Effector CD4-positive, alpha-beta T cell (primary cell): ENCODE measurements at places on chromosomes 3 and 15.

- no peak for DNase-seq
These were observed 193.2 kb downstream of the MEX3B start for GRCh38 chr15:81852411-81853149.

- DNase-seq: no peak
These were observed 166.6 kb upstream of the SLC24A5 start for GRCh38 chr15:47954196-47954595.

DNA sequence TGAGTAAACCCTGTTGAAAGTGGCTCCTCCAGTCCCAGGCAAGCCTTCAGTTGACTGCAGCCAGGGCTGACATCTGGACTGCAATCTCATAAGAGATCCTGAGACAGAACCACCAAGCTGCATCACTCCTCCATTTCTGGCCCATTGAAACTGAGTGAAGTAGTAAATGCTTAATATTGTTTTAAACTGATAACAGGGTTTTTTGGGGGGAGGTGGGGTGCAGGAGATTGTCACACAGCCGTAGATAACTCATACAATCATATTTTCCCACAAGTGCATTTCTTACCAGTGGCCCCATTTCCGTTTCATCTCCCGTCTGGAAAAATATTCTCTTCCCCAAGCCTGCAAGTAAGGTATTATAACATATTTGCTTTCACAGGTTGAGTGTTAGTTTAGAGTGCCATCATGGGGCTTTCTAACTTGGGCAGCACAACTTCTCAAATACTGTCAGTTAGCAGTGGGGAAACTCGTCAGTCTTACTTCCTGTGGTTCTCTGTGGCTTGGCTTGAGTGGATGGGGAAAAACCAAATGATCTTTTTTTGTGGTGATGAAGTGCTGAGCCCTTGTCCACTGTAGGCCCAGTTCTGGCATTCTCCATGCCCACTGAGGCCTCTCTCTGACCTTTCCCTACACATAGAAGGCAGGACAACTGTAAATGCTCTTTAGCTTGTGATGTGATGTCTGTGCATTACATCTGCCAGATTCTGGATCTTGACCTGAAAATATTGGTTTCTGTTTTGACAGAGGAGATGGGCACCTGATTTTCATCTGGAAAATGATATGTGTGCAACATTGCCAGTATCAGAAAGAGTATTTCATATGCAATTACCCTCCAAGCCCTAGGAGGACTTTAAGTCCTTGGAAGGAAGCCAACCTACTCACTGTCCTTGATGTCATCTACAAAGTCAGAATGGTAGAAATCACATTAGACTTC is 90.1 kb upstream of the BHLHE40 start:
- no peak for DNase-seq

DNA sequence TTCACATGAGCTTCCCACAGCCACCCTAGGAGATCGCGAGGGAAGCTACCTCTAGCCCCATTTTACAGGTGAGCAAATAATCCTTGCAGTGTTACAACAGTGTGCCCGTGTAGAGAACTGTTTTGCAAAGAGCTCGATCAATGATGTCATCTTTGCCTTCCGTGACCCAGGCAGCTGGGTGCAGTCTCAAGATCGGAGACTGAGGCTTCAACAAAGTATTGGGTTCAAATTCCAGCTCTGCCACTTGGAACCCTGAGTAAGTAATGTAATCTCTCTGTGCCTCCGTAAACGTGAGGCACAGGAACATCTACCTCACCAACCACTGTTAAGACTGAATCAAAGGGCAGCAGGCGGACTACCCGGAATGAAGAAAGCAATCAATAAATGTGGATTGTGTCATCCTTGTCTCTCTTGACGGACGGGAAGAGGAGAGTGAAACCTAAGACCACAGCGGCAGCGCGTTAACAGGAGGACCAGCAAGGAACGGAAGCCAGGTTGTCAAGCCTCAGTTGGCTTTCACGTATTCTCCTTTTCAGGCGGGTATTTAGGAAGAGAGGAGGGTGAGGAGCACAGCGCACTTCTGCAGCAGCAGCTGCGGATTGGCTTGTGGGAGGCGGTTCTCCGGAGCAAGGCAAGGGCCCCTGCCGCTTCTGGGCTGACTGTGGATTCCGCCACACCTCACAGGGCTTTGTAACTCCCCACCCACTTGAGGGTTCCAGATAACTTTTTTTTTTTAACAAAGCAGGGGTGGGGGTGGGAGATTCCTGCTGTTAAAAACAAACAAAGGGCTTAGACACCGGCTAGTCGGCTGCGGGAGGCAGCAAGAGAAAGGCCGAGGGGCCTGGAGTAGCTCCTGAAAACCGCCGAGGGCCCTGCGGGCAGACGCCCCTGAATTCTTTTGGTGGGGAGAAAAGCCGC is 1.5 kb upstream of the SMAD3 start:
- DNase-seq: no peak

GRCh38 chr3:13500133-13500885 is 20.2 kb downstream of the HDAC11 start:
- DNase-seq: no peak

- no peak for DNase-seq
These were observed 1.1 kb downstream of the PLSCR2 start for GRCh38 chr3:146468234-146468633.

- no peak for DNase-seq
These were observed 26.2 kb downstream of the TRAK1 start for GRCh38 chr3:42117175-42118008.

- DNase-seq: no peak
These were observed 245.7 kb downstream of the TIGIT start for GRCh38 chr3:114539525-114539924.

- no peak for DNase-seq
These were observed 76.3 kb upstream of the LIPC start for GRCh38 chr15:58355382-58355971.

DNA sequence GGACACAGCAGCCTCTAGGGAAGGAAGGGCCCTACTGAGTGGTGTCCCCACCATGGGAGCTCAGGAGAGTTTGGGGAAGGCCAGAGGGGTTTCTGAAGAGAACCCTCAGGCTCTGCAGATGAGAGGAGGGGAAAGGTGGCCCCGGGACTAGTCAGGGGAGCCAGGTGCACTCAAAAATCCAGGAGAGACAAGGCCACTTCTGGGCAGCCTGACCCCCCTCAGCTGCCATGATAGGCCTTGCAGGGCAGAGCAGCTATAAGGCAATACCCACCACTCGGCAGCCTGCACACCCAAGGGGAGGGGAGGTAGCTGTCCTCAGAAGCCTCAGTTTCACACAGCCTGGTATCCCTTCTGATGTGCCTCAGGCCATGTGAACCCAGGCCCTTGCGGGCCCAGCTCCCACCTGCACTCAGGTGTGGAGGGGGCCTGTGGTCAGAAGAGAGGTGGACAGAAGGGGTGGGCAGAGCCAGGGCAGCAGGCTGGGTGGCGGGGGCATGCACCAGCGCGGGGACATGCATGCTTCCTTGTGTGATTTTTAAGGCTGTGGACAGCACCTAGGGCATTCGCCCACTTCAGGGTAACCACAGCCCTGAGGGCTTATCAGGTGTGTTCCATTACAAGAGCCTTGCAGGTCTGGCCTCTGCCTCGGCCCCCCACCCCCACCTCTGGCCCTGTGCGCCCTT is 34.6 kb downstream of the SRPRB start:
- DNase-seq: no peak

DNA sequence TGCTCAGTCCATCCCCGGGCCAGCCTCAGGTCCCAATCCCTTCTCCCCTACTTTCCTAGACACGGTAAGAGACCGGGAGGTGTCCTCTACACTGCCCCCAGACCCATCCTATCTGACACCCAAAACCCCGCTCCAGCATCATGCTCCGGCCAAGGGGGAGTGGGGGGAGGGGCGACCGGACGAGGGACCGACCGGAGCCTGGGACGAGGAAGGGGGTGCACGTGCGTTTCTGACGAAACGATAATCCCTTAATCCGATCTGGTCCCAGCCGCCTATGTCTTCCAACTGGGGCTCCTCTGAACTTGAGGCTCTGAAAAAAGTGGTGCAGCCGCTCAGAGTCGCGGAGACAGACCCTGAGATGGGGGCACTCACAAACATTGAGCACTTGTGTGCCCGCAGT is 494 bp downstream of the CPLX3 start:
- DNase-seq: no peak

GRCh38 chr3:128496019-128496601 is 3.1 kb upstream of the GATA2 start:
- DNase-seq: no peak

GRCh38 chr15:57503051-57503702 is 88.5 kb upstream of the MYZAP start:
- no peak for DNase-seq

DNA sequence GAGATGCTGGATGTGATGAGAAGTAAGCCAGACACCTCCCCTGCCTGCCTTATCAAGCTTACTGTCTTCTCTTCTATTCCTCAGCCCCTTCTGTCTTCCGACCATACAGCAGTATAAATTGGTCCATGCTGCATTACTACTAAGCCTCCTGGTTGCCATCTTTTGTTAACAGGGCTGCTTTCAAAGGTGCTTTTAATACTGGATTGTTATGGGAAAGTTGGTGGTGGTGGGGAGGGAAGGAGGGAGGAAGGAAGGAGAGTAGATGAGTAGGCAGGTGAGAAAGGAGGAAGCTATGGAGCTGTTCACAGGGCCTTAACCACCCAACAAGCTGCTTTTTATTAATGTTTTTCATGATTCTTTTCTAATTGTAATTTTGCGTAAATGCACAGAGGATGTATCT is 114.9 kb downstream of the SLC25A26 start:
- no peak for DNase-seq

GRCh38 chr15:78088773-78089080 is 3.6 kb upstream of the SH2D7 start:
- DNase-seq: no peak

GRCh38 chr3:170839518-170840100 is 30.4 kb downstream of the RPL22L1 start:
- DNase-seq: no peak

DNA sequence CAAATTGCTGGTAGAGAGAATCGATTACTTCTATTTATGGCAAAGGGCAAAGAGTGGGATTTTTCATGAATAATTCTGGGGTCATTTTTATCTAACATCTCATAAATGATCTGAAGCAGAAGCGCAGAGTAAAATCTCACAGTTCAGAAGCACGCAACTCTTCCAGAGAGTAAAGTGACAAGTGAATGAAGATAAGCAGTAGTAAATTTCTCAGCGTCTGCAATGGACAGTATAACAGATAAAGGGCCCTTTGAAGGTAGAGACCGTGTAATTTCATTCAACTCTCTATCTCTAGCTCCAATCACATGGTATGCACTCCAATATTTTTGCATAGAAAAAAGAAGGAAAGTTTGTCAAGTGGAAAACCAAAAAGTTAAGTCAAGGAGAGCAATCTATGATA is 521.1 kb upstream of the NECTIN3 start:
- no peak for DNase-seq

DNA sequence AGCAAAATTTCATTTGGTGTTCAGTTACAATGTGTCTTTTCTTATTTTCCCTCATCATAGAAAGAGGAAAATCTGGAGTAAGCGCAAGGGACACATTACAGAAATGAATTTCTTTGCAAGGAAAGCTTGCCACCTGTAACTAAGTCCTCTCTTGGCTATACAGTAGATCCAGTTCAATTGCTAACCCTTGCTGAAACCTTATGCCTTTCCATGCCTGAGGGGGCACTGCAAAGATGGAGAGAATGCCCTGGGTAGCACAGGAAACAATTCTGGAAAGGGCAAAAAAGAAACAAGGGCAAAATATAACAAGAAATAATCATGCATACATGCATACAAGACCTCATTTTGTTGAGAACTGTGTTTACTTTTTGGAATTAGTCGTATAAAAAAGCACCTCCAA is 4.3 kb downstream of the CADM2 start:
- DNase-seq: no peak

DNA sequence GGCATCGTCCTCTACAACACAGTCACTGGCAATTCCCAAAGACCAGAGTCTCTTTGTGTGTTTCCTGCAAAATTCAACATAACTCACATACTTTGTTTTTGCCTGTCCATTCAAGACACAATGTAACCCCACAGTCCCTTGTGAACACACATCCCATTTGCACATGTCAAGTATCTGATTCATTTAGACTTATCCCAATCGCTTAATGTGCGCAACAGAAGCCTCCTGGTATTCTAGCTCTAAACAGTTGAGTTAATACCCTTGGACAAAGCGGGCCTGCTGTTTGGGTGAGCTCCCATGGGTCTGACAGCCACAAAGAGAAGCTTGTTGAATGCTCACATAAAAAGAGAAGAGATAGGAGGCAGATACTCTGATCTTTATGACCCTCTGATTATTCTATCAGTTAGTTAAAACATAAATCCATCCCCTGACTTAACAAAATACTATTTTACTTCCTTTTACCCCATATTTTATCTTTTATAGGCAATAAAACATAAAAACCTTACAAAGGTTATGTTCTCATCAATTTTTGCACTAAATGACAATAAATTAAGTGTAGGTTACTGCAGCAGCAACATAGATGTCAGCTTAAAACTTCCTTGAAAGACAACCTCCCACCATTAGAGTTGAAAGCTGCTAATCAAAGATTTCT is 79.4 kb downstream of the ANXA2 start:
- no peak for DNase-seq

GRCh38 chr15:58994906-58995453 is 7.5 kb downstream of the RNF111 start:
- DNase-seq: no peak

- DNase-seq: no peak
These were observed 301.8 kb upstream of the PDZRN3 start for GRCh38 chr3:73926360-73927202.

DNA sequence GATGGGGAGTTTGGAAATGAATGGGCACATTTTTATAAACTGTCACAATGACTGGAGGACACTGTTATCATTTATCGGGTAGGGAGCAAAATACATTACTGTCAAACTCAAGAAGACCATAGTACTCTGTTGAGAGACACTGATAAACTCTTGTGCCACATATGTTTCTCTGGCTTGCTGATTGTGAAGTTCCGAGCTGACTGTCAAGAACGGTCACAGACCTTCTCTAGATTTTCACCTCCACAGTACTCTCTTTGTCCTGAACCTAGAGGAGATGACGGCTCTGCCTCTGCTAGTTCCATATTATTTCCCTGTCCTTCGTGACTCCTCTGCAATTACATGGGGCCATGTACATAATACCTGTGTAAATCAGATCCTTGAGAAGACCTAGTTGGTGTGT is 451.9 kb downstream of the LPP start:
- DNase-seq: no peak

DNA sequence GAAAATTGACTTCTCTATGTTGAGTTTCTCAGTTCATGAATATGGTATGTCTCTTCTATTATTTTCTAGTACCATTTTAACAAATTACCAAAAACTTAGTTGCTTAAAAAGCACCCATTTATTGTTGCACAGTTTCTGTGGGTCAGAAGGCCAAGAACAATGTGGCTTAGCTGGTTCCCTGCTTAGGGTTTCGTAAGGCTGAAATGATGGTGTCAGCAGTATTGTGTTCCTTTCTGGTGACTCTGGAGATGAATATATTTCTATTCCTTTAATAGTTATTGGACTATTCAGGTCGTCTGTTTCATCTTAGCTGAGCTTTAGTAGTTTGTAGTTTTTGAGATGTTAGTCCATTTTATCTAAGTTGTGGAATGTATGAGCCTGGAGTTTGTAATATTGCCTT is 44.9 kb downstream of the IL1RAP start:
- DNase-seq: no peak

- no peak for DNase-seq
These were observed at the start of gene RBMS3 for GRCh38 chr3:29280404-29281093. Gene RBMS3 (plus strand): TSS chr3:29281071.

- no peak for DNase-seq
These were observed 109.6 kb upstream of the SEMA6D start for GRCh38 chr15:47607695-47608094.

GRCh38 chr3:62237286-62237948 is 135.9 kb downstream of the FEZF2 start:
- DNase-seq: no peak

GRCh38 chr3:160906646-160907045 is 150.6 kb downstream of the PPM1L start:
- DNase-seq: no peak

GRCh38 chr3:186782542-186783057 is 777 bp upstream of the EIF4A2 start:
- no peak for DNase-seq
